Activated T-helper 2 cell treated with anti-CD3 and anti-CD28 coated beads, Interferon-gamma antibody, Interleukin-2, Interleukin-4, amounts not matched to agents 10 μg/mL and 5 μg/mL and 100 μg/mL, durations not matched to agents 14 hours and 24 hours and 36 hours (primary cell): ENCODE measurements at places on chromosomes 5 and 9. TPM values are rescaled to one million over a fixed set of nuclear protein-coding genes. Genes with fewer than 3 reads are reported as not detected.

PCDHGA5 gene
- total RNA-seq: 0.43 and 0.51 TPM in 2 replicates

KLHL9 gene
- total RNA-seq: 14.3 and 15.8 TPM in 2 replicates

SYNPO gene
- total RNA-seq: 0.11 TPM in 1 of 2 replicates, not detected in the other

FRMD3 gene
- 0.34 and 0.51 TPM in 2 replicates for total RNA-seq

CSF2 gene
- 764 and 772 TPM in 2 replicates for total RNA-seq

KIF4B gene
- total RNA-seq: 0.07 TPM in 1 of 2 replicates, not detected in the other

PRR16 gene
- total RNA-seq: not detected in 2 replicates

SEC61B gene
- 208 and 223 TPM in 2 replicates for total RNA-seq

IFT74 gene
- 8.3 and 10.4 TPM in 2 replicates for total RNA-seq

CTSV gene
- total RNA-seq: 0.48 and 0.78 TPM in 2 replicates

IL17B gene
- total RNA-seq: not detected in 2 replicates

GPX8 gene
- total RNA-seq: not detected in 2 replicates

FOXB2 gene
- not detected in 2 replicates for total RNA-seq

RMI1 gene
- total RNA-seq: 26.1 and 27.3 TPM in 2 replicates

CCDC127 gene
- 6.5 and 7.3 TPM in 2 replicates for total RNA-seq

PCDHB16 gene
- not detected in 2 replicates for total RNA-seq

PCDHB15 gene
- total RNA-seq: not detected in 2 replicates
